ENCODE measurements at places on chromosomes 6 and 20.

- DNase-seq = no peak
Measured at GRCh38 chr20:44426879-44427790, 48.5 kb upstream of the TTPAL start.

DNA sequence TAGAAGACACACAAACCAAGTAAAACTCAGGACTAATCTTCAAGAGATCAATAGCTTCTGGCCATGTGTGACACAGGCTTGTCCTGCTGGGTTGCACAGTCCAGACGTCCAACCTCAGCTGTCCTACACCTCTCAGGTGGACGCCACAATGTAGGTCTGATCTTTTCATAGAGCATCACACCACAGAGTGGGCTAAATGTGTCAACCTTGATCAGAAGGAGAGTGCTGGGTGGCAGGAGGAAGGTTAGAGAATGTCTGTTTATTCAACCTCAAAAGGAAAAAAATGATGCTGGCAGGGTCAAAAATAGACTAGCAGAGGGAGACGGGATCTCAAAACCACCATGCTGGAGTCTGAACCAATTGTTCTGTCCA lies 41.7 kb downstream of the GFOD1 start:
- no peak for DNase-seq

DNA sequence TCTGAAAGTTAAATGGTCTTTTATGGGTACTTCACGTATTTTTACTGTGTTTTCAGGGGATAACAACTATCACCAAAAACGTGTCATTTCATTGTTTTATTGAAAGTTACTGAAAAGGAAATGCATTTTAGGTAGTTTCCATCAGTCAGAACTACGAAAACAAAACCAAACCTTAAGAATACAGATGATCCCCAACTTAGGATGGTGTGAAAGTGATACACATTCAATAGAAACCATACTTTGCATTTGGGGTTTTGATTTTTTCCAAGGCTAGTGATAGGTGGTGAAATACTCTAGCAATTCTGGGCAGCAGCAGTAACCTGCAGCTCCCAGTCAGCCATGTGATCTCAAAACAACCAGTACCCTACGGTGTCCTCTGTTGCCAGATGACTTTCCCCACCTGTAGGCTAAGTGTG lies 25.9 kb upstream of the EFHC1 start:
- no peak for DNase-seq

GRCh38 chr6:170022827-170023619 lies 267.9 kb downstream of the DLL1 start:
- no peak for DNase-seq

GRCh38 chr20:10427060-10427692 lies 6.8 kb downstream of the MKKS start:
- no peak for DNase-seq

Data from stimulated activated CD8-positive, alpha-beta memory T cell treated with anti-CD3 and anti-CD28 coated beads, Interleukin-4, amount 100 ng/mL, for 4 hours (primary cell).